ENCODE measurements at places on chromosomes 7 and 10. TPM values are rescaled to one million over a fixed set of nuclear protein-coding genes. Genes with fewer than 3 reads are reported as not detected.

The INA gene
- total RNA-seq, result 1.4 TPM

The CHCHD3 gene
- total RNA-seq, result 33.1 TPM

The AOAH gene
- total RNA-seq, result 1.7 TPM

The ITGB8 gene
- 16.3 TPM for total RNA-seq

DNA sequence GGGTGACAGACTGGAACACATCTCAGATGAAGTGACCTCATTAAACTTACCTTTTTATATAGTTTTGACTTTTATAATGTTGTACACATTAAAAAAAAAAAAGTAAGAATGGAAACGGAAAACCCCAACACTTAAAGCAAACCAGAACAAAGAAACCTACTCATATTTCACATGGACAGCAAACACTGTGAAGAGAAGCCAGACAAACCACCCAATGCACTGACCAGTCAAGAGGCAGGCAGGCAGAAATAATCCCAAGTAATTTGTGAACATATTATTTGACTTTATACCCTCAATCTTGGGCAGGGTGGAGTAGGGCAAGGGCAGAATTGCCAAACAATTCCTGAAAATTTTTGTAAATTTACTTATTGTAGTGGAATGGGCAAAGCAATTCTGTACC, 39.8 kb downstream of the WAPL start:
- ATAC-seq, result no peak

- no peak for ATAC-seq
Observed at GRCh38 chr10:57628592-57629284, 639.0 kb downstream of the IPMK start.

The OPN4 gene
- not detected for total RNA-seq

DNA sequence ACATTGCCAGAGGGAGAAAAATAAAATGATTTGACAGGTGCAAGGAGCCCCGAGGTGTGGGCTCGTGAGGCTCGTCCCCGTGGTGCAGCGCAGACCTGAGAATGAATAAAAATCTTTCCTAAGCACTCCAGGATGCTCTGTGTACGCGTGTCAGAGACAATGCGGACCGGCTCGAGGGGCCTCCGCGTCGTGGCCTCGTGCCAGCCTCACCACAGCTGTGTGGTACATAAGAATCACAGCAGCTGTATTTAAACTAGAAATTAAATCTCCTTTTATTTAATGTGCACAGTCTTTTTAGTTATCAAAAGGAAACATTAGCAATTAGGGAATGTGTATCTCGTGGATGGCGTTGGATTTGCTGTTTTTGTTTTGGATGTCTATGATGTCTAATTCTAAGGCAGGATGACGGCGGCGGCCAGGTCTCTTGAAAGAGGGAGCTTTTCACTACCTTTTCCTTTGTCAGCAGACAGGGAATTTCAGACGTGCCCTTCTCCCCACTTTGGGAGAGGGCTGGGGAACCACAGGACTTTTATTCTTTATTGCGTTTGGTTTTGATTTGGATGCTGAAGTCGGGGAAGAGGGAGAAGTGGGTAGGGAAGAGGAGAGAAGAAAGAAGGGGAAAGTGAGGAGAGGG, 365.3 kb upstream of the SHH start:
- ATAC-seq, result no peak

GRCh38 chr7:21352540-21353387, 75.1 kb upstream of the SP4 start:
- peak; percentile 69 for ATAC-seq

The HPS1 gene
- total RNA-seq, result 29.7 TPM

DNA sequence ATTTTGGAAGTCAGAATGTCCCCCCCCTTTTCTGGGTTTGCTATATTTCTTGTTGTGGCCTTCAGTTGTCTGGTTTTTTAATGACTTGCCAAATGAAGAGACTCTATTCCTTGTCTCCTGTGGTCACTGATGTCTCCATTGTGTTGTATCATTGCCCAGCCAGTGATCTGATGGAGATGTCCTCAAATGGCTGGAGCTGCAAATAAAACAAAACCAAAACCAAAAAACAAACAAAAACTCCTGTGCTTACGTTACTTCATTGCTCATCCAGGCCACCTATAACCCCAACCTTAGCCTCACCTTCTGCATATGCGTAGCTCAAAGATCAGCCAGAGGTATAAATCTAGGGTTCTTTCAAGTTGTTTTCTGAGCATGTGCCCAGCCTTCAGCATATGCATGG, 5.1 kb downstream of the RBM33 start:
- ATAC-seq, result no peak

GRCh38 chr7:133535308-133535707, 282.4 kb downstream of the EXOC4 start:
- no peak for ATAC-seq

- no peak for ATAC-seq
Observed at GRCh38 chr7:40572810-40573465, 438.1 kb downstream of the SUGCT start.

The TSPAN15 gene
- total RNA-seq, result 3.4 TPM

The GOLGA7B gene
- total RNA-seq, result 1.4 TPM

The ATOH7 gene
- not detected for total RNA-seq

The SLC26A3 gene
- total RNA-seq, result 0.44 TPM

DNA sequence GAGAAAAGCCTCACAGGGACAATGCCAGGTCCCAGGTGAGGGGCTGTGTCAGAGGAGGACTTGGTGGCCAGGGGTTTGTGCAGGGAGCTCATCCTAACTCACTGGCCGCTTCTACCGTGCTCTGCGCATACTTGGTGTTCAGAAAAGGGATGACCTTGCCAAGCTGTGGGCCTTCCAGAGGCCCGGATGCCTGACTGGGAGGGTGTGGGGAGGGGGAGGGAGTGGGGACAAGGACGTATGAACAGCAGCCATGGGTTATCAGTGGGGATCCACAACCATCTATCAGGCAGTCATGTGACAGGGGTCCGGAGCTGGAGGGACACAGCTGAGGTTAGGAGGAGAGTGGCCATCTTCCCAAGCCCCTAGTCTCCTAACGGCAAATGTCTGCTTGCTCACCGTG, 6.2 kb downstream of the SFXN4 start:
- no peak for ATAC-seq

- ATAC-seq, result no peak
Observed at GRCh38 chr10:131141645-131142516, 169.6 kb downstream of the TCERG1L start.

GRCh38 chr10:77380191-77380590, 257.4 kb downstream of the KCNMA1 start:
- ATAC-seq, result no peak

DNA sequence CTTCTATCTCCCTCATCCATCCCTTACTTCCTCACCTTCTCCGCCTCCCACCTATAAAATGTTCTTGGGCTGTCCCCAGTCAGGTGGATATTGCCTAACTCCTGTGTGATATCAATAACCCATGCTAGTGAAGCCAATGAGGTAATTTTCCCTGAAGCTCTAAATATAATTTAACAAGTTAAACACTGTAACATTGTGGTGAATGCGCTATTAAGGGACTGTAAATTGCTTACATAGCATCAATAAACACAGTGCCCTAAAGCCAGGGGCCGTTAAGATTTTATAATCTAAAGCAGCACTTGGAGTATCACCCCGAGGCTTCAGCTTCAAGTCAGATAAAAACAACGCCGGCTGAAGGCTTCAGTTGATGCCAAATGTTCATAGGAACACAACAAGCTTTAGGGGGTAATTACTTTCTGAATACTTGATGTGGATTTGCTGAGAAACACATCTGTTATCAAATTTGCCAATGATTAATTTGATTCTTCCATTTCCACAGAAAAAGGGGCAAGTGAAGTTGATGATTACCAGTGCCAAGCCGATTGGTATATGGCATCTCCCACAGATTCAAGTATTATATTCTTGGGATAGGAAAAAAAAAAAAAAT, 138.4 kb downstream of the CREB5 start:
- no peak for ATAC-seq

DNA sequence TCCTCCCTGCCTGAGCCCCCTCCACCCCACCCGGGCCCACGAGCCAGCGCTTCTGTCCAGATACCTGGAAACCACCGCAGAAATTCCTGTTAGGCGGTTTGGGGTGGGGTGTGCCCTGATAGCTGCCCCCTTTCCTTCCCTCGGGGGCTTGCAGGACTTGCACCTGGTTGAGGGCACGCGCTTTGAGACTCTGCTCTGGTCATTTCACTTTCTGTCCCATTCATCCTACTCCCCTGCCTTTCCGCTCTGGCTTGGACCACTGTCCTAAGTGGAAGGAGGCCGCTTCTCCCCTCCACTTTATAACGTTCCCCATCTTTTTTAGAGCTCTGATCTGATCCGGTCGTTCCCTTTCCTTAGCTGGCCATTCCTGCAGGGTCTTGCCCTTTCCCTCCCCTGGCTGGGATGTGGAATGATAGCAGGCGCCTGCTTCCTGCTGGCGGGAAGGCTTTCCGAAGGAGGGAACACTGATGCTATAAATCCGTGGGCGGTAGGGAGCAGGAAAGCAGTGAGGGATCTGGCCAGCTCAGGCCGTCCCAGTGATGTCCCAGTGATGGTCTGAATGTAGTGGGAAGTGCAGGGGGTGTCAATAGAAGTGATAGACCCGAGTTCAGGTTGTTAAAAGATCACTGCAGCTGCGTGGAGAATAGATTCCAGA, 852 bp upstream of the PRKAR1B start:
- ATAC-seq, result no peak

The ANKRD1 gene
- 0.24 TPM for total RNA-seq

DNA sequence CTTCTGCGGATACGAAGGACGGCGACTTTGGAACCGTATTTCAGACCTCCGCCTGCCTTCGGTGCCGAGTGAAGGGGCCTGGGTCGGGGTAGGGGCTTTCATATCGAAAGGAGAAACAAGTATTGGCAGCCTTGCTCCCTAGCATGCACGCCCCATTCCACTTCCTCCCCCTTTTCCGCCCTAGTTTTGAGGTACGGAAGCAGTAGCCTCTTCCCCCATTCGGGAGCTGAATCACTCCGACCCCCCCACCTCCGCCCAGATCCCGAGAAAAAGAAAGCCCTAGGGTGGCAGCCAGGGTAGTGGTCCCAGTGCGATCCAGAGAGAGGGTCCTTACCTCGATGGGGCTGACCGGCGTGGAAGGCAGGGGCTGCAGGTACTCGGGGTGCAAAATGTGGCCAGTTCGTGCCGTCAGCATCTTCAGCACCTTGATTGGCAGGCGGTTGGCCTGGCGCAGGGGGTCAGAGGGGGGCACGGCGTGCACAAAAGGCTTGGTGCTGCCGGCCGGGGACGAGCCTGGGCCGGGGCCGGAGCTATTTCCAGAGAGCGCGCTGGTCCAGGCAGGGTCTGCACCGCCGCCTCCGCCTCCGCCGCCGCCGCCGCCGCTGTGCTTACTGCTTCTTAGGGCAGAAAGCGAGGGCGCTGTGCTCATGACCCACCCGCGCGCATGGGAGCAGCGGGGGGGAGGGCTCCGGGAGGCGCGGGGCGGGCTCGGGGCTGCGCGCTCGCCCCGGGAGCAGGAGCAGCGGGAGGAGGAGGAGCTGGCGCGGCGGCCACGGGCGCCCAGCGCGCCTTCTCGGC, 594 bp downstream of the ZNF503 start:
- ATAC-seq, result peak; percentile 24

The PLPP4 gene
- not detected for total RNA-seq

- ATAC-seq, result no peak
Observed at GRCh38 chr7:137904833-137905232, 58.1 kb upstream of the DGKI start.

The ASB10 gene
- not detected for total RNA-seq

DNA sequence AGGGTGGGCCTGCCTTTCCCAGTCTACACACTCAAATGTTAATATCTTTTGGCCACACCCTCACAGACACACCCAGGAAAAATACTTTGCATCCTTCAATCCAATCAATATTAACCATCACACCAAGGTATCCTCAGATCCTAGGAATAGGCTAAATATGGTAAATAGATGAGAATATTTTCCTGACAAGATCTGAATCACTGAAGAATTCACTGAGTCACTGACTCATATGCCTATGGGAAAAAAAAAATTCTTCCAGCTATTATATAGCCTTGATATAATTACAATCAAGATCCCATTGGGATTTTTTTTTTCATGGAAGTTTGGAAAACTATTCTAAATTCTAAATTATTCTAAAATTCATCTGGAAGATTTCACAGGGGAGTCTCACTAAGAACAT, 65.8 kb downstream of the INHBA start:
- ATAC-seq, result no peak

The NAT16 gene
- not detected for total RNA-seq

- ATAC-seq, result no peak
Observed at GRCh38 chr7:138726288-138726687, 25.1 kb upstream of the SVOPL start.

DNA sequence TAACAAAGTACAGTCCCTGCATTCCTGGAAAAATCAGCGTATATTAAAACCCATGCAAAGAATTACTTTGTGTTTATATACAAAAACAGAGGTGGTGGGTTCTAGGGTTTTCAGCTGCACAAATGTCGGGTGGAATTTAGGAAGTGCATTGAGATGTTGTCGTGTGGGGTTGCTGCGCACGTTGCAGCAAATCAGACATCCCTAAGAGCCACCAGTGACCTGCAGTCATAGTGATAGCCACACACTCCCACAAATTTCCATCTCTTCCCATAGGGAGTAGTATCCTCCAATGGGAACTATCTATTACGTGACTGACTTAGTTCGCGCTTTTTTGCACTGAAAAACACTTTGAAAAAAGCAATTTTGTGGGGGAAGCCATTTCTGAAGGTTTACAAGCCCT, 375.2 kb upstream of the GALNT17 start:
- no peak for ATAC-seq

DNA sequence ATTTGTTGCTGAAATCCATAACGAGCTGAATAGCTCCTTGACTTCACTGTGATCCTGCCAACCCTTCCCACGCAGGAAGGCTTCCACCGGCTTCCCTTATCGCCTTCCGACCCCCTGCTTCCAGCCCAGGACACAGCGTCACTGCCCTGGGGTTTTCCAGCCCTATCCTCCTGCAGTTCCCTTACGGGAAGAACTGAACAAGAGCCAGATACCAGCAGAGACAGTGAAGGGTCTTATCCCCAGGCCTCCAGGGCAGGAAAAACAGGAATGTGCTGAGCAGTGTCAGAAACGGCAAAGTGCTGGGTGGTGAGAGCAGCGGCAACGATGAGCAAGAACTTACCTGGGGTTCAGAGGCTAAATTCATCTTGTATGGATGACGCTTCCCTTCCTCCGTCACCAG, 22.4 kb downstream of the PDLIM1 start:
- peak; percentile 42 for ATAC-seq

Data from esophagus mucosa (tissue), 1 donor.